ENCODE measurements at places on chromosomes 16 and 17.

- no peak for DNase-seq
Observed at GRCh38 chr16:48963901-48964615, 317.6 kb downstream of the CBLN1 start.

GRCh38 chr16:84052071-84052622 lies 9.6 kb upstream of the SLC38A8 start:
- no peak for DNase-seq

DNA sequence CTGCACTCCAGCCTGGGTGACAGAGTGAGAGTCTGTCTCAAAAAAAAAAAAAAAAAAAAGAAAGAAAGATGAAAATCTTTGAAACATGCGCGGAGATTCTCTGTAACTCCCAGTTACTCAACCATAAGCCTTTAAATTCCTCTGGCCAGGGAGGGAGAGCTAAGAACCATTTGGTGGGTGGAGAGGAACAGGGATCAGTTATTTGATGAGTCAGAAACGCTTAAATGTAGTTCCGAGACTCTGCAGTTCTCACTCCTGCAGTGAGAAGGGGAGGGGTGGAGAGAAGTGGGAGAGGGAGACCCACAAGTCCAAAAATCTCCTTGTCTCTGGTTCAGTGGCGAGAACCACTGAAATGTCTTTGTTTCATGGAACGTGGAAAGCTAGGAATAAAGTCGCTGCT lies 266.7 kb downstream of the SOX9 start:
- no peak for DNase-seq

GRCh38 chr17:78343187-78343542 lies 16.7 kb downstream of the SOCS3 start:
- DNase-seq = no peak

DNA sequence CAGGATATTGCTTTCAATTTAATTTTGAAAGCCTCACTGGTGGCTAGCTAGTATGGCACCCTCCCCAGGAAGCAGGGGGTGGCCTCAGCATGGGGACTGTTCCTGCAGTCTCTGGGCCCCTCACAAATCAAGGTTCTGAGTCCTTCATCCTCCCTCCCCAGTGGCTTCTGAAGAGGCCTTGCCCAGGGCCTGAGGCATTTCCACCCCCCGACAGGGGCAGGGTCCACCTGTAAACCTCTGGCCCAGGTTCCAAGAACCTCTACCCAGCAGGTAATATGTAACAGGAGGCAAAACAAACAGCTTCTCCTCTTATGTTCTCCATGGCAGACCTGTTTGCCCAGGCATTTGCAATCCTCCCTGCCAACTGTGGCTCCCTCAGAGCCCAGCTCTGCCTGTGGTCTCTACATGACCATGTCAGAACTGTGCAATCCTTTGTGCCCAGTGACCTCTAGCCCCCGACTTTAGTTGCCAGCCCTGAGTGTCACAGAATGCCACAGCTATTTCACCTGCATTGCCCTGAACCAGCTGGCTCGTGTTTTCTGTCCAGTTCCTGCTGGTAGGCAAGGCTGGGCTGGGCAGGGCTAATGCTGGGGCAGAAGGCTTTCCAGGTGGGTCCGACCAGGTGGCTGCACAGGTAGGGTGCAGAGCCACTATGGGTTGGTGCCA lies 14.3 kb downstream of the ACSF2 start:
- no peak for DNase-seq

DNA sequence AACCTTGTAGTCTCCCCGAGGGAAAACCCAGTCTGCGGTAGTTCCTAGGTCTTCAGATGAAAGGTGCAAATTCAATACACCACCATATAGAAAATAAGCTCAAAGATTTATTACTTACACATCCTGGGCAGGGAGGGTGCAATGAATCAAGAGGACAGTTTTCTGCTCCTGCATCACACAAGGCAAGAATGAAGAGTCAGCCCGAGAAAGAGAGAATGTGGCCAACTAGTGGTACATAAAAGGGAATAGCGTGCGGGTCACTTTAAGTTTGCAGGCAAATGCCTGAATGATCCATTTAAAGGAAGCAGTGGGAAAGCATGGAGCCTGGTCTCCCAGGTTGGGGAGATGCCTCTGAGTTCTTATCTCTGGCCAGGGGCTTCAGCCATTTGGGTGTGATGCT lies 403.4 kb downstream of the GRIN2A start:
- no peak for DNase-seq

DNA sequence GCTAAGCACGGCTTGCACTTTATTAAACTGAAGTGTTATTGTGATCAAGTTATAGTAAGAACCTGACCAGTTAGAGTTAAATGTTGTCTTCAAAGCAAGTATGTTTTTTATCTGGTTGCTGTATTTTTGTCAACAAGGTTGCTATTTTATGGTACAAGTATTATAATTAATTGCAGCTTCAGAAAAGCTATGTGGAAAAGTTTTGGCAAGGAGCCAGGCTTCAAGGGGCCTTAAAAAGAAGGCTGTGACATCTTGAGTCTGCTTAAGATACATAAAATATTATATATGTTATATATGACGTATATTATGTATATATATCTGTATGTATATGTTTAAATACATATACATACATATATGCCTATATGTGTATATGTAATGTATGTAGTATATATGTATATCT lies 1461.2 kb upstream of the CDH8 start:
- DNase-seq = no peak

- DNase-seq = no peak
Observed at GRCh38 chr16:27505297-27506236, 44.1 kb downstream of the GTF3C1 start.

DNA sequence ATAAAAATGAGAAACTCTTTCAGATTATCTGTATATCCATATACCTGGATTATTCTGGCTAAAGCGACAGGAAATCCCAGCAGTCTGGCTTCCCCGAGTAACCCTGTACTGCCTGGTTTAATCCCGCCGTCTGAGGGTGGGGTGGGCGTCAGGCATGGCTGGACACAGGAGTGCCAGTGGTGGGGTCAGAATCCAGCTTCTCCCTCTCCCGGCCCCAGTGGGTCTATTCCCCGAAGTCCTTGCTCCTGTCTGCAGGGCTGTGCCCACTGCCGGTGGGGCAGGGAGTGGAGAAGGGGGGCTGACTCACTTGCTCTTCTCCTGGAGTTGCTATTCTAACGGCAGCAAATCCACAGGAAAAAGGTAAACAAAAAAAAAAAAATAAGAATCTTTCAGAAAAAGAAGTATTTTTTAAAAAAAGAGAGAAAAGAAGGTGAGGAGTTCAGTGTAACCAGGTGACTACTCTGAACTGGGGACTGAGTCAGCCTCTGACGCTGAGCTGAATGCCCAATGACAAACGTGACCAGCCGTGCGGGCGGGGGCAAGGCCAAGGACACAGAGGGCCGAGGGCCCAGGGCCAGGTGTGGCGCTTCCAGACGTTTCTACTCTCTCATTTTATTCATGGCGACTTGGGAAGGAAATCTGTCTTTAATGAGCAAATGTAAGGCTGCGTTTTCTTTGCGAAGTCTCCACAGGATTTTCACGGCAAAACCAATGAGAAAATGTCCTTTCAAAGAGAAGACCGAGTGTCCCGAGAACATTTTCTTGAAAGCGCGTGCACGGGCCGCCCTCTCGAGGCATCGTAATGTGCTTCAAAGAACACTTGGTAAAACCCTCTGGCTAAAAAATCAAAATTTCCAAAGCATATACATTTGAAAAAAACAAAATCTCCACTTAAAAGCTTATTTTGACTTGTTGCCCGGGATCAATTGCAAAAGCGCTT lies 20.2 kb downstream of the FOXF1 start:
- DNase-seq = no peak

GRCh38 chr17:73072219-73072962 lies 20.1 kb downstream of the SLC39A11 start:
- no peak for DNase-seq

- DNase-seq = no peak
Observed at GRCh38 chr17:79451167-79451566, 159.7 kb downstream of the RBFOX3 start.

DNA sequence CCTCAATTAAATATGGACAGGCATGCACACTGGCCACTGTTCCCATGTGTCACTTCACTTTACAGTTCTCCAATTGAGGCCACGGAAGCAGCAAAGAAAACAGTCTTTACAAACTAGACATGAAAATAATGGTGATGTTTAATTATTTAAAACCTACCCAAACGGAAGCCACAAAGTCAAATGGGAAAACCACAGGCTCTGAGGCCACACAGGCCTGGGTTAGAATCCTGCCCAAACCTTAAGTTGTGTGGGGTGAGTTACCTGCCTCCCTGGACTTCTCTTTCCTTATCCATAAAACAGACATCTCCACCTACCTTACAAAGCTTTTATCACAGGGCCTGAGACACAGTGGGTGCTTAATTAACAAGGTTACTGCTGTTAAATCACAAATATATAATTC lies 137.4 kb downstream of the PARN start:
- DNase-seq = no peak

- DNase-seq = no peak
Observed at GRCh38 chr17:35374766-35375344, 1.4 kb upstream of the SLFN11 start.

- DNase-seq = no peak
Observed at GRCh38 chr16:68356919-68357286, 46.1 kb downstream of the PRMT7 start.

GRCh38 chr16:86827521-86827920 lies 249.2 kb downstream of the FOXL1 start:
- no peak for DNase-seq

DNA sequence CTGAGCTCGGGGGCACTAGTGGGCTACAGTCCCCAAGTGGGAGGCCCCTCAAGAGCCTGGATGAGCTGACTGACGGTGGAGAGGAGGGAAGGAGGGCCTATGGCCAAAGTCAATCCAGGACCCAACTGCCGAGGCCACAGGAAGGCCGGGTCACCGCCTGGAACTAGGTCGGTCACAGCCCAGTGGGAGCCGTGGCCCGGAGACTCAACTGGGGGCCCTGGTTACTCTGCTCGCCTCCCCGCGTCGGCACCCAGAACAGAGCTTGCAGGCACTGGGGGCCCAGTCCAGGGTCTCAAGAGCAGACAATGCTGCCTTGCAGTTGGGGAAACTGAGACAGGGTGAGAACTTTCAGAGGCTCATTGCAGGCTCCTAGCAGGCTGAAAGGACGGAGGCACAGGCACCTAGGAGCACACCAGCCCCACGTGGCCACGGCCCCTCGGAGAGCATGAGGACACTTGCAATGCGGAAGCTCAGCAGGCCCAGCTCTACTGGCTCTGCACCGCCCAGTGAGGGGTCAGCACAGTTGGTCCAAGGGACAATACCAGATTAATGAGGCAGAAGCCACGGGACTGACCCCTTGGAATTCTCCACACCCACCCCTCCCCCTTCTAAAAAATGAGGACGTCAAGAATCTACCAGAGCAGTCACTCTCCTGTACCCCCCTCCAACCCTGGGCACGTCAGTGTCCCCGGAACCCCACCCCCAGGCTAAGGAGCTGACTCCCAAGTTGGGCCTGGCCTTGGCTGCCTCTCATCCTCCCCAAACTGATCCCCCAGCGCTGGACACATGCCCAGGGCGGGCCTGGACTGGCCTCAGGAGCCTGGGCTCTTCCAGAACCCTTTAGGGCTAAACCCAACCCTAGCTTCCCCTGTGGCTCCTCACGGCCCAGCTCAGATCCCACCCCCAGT lies 2.2 kb downstream of the HS3ST6 start:
- no peak for DNase-seq

- DNase-seq = no peak
Observed at GRCh38 chr16:12862327-12862726, 39.1 kb upstream of the SHISA9 start.

DNA sequence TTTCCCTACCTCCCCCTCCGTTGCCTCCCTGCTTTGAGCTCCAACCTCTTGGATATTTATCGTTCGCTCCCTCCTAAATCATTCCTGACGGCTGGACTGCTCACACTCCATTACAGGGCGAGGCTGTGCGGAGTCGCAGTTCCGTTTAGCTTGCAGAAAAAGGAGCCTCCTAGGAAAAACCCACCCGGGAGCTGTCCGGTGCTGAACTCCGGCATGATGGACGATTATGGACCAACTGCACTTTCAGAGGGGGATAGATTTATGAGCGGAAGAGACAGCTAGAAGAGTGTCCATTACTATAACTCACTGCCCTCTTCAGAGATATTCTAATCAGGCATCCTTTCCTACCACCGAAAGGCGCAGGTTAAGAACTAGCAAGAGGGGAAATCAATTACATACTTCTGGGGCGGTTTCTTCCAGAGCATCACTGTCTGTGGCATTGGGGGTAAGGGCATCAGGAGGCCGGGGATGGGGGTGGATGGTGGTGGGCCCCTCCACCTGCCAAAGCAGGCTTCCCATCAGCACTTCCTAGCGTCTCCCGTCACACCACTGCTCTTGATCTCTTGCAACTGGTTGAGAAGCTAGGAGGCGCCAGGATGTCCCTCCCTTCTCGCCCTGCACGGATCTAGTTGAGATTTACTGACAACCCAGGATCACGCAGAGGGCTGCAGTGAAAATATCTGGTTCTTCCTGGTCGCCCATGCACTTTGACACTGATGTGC lies 251.2 kb downstream of the ENGASE start:
- DNase-seq = no peak

Data from forelimb muscle (tissue), 1 donor.